DMS53 (cell line): ENCODE measurements at places on chromosomes 1 and 21.

DNA sequence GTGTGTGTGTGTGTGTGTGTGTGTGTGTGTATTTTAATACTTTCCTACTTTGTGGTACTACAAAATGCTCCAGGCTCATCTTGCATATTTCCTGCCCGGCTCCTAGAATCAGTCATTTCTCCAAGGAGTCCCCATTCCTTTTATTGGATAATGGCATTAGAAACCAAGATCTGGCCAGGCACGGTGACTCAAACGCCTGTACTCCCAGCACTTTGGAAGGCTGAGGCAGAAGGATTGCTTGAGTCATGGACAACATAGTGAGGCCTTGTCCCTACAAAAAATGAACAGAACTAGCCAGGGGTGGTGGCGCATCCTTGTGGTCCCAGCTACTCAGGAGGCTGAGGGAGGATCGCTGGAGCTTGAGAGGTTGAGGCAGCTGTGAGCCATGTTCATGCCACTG, 20.3 kb downstream of the EPB41 start:
- no peak for DNase-seq

DNA sequence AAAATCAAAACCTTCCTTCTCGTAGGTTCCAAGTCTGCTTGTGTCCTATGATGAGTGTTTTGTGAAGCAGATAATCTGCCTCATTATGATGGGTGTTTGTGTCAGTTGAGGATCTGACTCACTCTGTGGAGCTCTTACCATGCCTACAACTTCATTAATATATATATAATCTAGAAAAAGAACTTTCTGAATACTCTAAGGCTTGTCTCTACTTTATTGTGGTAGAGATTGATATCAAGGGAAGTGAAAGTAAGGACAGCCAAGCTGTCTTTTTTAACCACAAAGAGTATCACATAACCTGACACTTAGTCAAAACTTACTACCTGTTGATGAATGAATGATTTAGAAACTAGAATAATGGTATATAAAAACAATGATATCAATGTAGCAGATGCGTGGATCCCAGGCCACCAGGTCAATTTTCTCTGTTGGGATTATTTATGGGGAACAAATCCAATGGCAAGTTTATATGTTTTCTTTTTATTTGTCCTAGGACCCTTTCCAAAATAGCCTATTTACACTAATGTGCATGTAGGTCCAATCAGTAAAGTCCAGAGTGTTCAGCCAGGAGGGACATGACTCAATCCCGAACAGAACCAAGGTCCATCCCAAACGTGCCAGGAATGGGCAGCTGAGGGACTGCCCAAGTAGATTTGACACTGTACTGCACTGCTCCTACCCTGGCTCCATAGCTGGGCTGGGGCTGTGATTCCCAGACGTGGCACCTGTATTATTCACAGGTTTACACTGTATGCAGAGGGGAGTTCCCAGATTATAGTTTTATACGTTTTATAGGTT, 182.3 kb upstream of the GREM2 start:
- no peak for DNase-seq

GRCh38 chr1:192489748-192490147, 85.8 kb upstream of the RGS1 start:
- peak; percentile 98 for DNase-seq

DNA sequence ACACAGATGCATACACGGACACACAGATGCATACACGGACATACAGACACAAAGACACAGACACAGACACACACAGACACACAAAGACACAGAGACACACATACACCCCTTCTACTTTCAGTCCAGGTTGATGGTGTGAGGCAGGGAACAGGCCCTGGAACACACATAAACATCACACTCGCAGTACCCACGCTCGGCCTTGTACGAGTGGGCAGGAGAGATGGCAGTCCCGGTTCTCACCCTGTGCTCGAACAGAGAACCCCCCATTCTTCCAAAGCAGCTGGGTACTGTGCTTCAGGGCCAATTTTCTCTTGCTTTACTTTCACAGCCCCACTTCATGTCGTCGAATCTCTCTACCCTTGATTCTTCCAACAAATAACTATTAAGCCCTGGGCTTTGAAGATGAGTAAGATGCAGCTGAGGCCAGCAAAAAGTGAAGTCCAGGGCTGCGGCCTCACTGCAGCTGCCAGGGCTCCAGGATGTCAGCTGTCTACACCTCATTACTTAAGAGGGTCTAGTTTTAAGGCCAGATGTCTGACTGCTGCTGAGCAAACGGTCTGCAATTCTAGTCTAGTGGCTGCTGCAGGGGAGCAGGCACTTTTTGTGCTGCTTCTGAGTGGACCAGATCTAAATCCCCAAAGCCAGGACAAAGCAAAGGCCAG, 90.1 kb downstream of the PGBD5 start:
- no peak for DNase-seq

DNA sequence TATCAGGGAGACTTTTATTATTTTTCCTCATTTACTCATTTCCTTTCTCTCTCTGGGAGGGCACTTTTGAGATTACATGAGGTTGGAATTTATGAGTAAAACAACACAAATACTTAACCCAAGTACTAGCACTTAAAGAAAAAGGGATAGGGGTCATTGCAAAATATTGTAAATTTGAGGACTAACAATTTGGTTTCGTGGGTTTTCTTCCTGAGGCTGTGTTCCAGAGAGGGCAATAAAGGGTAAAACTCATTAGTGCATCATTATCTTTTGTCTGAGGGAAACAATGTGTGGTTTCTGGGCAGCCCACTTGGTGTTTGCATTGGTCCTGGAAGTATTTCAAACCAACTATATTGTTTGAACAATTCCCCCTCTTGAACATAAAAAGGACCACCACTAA, 96.5 kb downstream of the GREM2 start:
- no peak for DNase-seq

GRCh38 chr1:37914719-37915475, 32.0 kb downstream of the INPP5B start:
- peak; percentile 11 for DNase-seq

GRCh38 chr1:29896791-29897714, 660.7 kb downstream of the PTPRU start:
- DNase-seq: no peak

- DNase-seq: peak; percentile 28
These were observed 11.9 kb downstream of the SH2D2A start for GRCh38 chr1:156804572-156805243.

GRCh38 chr1:155241841-155242264, 13.4 kb downstream of the ENTREP3 start:
- DNase-seq: no peak

- no peak for DNase-seq
These were observed 235.7 kb downstream of the BACH1 start for GRCh38 chr21:29534448-29534847.

- no peak for DNase-seq
These were observed 30.7 kb upstream of the TARBP1 start for GRCh38 chr1:234509457-234510328.

GRCh38 chr1:230717251-230717650, 3.3 kb upstream of the AGT start:
- DNase-seq: peak; percentile 25

DNA sequence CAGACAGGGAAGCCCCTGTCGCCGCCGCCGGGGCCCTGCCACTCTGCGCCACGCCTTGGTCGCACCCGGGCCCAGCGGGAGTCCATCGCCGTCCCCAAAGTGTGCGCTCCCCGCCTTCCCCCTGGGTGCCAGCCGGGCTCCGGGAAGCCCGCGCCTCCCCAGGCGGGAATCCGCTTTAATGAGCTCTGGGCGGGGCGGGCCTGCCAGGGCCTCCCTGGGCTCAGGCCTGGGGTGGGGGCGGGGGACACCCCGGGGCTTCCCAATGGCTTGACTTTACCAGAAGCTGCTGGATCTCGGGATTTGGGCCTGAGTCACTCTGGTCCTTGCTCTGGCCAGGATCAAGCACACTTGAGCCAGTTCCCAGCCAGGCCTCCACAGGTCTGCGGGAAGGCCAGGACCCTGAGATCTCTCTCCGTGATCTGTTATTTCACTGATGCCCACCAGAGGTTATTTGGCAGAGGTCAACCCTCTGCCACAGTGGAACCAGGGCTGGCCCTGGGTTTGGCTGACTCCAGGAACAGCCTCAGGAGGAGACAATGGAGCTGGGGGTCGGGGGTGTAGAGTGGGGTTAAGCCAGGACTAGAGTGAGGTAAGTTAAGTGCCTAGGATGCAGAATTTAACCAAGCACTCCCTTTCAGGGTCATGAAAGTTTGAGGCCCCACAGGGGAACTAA, 178.4 kb upstream of the EDN2 start:
- DNase-seq: peak; percentile 72

GRCh38 chr1:154608397-154609270, 648 bp upstream of the ADAR start:
- DNase-seq: peak; percentile 84

GRCh38 chr1:77882411-77882810, 6.0 kb upstream of the NEXN start:
- no peak for DNase-seq

DNA sequence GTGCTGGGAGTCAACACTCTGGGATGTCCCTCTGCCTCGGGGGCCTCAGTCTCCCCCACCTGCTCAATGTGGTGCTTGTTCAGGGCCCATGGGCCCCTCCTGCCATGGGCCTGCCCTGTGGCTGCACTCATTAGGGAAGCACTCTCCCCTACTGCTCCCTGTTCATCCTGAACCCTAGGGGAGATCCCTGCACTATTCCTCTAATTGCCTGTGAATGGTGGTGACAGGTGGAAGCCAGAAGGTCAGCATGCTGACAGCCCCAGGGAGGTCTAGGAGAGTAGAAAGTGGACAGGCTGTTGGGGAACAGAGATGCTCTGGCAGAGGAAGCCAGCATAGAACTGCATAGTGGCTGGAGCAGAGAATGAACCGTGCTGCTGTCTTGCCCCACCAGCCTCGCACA, 217.6 kb downstream of the TRABD2B start:
- DNase-seq: no peak

GRCh38 chr1:92902406-92902744, 58.9 kb downstream of the DIPK1A start:
- no peak for DNase-seq

DNA sequence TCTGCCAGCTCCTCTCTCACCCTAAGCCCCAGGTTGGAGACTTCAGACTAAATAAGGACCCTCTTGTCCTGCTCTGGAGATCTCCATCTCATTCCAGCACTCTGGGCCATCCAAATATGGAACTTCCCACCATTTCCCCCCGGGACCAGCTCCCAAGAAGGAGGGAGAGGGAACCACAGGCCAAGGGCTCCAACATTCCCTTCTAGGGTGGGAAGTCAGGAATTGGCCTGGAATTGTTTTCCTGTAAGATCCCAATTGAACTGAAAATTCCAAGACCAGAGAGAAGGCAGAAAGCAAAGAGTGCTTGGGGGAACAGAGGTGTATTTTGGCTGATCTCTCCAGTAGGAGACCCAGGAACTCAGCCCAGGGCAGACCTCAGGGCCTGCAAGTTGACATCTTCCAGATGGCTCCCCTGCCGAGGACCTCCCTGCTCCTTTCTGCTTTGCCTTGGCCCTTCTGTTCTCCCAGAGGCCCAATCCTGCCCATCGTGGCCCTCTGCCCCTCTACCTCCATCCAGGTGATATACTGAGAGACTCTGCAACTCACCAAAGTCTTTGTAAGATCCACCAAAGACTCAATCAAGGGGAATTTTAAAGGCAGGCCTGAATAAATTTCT, 14.9 kb downstream of the CSRP1 start:
- no peak for DNase-seq

- DNase-seq: peak; percentile 48
These were observed 192.9 kb upstream of the GALNT2 start for GRCh38 chr1:229874136-229874535.

DNA sequence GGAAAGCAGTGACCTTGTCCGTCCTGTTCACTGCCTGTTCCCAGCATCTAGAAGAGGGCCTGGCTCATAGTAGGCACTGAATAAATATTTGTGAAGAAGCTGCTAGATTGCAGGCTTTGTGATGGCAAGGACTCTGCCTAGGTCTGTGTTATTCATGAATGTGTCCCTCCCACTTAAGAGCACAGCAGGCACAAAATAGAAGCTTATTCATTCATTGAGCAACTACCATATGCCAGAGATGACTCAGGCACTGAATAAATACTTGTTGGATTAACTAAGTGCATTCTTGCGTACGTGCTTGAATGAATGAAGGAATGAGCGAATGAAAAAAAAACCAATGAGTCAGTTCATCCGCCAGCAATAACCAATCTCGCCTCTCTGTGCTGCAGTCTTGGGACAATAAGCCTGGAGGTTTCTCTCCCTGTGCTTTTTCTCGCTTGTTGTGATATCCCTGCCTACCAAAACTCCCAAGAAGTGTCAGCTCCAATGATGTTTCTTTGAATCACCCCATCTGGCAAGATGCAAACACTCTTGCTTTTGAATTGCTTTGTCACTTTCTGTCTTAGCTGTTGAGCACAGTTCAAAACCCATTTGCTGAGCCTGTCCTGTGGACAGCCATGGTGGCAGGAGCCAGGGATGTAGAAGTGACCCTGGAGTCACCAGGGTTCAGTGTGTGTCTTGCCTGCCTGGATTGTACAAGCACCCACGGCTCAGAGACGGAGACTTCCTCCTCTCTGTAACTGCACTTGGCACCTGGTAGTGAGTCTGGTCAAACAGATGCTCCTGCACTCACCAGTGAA, 143.9 kb downstream of the KAZN start:
- no peak for DNase-seq

DNA sequence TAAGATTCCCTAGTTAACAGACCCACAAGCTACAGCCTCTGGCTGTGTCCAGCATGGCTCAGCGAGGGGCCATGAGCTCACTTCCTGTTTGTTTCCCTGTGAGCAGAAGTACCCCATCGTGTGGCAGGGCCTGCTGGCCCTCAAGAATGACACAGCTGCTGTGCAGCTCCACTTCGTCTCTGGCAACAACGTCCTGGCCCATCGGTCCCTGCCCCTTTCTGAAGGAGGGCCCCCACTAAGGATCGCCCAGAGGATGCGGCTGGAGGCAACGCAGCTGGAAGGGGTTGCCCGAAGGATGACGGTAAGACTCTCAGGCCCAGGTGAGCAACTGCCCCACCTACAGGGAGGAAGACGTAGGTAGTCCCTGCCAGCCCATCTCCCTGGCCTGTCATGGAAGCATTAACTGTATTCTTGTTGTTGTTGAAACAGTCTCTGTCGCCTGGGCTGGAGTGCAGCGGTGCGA, 38.2 kb downstream of the ZBTB17 start:
- peak; percentile 66 for DNase-seq

DNA sequence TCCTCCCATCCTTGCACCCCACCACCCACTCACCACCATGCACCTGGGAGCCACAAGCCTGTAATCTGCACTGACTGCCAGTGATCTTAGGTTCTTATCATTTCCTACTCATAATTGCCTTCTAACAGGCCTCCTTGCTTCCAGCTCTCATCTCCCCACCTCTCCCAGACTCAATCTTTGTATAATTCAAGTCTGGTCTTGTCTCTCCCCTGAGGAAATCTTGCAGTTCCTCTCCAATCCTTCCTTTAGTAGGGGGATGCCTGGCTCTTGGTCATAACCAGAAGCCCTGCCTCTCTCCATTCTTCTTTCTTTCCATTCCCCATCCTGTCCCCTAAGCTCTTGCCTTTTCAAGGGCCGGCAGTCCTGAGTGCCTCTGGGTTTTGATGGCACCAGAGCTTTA, 27.8 kb downstream of the PIGM start:
- DNase-seq: no peak

GRCh38 chr1:25433389-25434186, 2.9 kb downstream of the MACO1 start:
- no peak for DNase-seq

GRCh38 chr1:209583408-209583807, at the start of gene CAMK1G:
Gene CAMK1G (plus strand): TSS chr1:209583714. CDS start chr1:209594984, 11,270 bp downstream.
- peak; percentile 52 for DNase-seq

- no peak for DNase-seq
These were observed 45.8 kb downstream of the CYP2J2 start for GRCh38 chr1:59880735-59881134.

- DNase-seq: no peak
These were observed 63.8 kb upstream of the ARHGAP29 start for GRCh38 chr1:94301186-94301585.

GRCh38 chr1:210587566-210587965, 258.9 kb downstream of the HHAT start:
- DNase-seq: no peak
